ENCODE measurements at places on chromosomes 12 and 14. TPM values are rescaled to one million over a fixed set of nuclear protein-coding genes. Genes with fewer than 3 reads are reported as not detected.

Gene ABCD2
- total RNA-seq, result 0.33 TPM

Gene HOXC4
- total RNA-seq, result 0.26 TPM

Gene TBC1D30
- total RNA-seq, result 0.26 TPM

Gene CAPZA3
- total RNA-seq, result not detected

Gene CLEC4A
- 0.33 TPM for total RNA-seq

Gene SLC25A21
- 0.50 TPM for total RNA-seq

Gene LIMA1
- 70.6 TPM for total RNA-seq

Data from fibroblast of lung (primary cell).